ENCODE measurements at places on chromosomes 16 and 17. TPM values are rescaled to one million over a fixed set of nuclear protein-coding genes. Genes with fewer than 3 reads are reported as not detected.

DNA sequence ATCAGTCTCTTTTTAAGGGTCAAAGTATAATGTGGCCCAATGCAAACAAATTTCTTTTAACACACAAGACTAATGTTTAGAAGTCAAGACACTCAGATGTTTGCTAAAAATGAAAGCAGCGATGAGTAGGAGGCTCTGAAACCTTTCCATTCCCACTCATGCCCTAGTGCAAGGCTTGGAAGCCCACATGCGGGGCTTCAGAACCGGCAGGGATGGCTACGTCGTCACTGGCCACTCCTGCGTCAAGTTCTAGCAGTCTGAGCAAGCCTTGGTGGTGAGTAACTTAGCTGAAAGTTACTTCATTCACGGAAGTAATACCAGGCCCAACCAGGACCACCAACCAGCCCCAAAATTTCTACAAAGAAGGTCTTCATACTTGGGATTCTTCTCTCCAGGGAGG lies 14.8 kb upstream of the TMED6 start:
- DNase-seq = no peak

DNA sequence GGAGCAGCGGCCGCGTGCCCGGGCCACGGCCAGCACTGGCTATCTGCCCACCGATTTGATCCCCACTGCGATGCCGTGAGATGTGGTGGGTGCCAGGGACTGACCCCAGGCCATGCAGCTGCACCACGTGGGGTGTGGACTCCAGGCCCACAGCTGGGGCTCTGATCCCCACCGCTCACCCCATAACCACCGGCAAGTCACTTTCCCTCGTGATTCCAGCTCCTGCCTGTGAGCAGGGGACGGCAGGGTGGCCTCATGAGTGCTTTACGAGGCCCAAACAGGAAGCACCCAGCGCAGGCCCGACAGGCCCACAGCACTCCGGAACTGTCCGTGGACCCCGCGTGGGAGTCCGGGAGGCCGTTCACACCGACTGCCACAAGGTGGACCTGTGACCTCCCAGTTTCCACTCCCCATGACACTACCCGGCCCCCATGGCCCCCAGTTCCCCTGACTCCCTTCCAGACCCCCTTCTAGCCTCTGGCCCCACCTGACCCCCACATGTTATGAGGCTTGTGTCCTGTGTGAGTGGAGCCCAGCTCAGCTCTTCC lies 616 bp downstream of the PTX4 start:
- DNase-seq = no peak

- no peak for DNase-seq
Measured at GRCh38 chr16:28064706-28065249, 1.3 kb upstream of the GSG1L start.

- DNase-seq = no peak
Measured at GRCh38 chr17:71870546-71870862, 250.3 kb upstream of the SOX9 start.

- no peak for DNase-seq
Measured at GRCh38 chr16:71576971-71577370, at the start of gene TAT. TAT (minus strand) TSS chr16:71577092; CDS start chr16:71576415, 677 bp downstream.

DNA sequence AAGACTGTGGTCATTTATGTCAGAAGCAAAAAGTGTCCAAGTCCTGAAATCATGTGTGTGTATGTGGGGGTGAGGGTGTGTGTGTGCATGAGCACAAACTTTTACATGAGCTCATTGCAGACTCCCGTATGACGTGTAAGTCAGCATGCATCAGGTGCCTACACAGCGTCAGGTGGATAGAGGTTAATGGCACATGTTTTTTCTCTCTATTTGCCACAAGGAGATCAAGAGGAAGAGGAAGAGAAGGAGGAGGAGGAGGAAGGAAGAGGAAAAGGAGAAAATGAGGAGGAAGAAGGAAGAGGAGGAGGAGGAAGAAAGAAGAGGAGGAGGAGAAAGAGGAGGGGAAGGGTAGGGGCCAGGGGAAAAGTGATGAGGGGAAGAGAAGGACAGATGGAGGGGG lies 178.0 kb upstream of the DYNLRB2 start:
- DNase-seq = no peak

DNA sequence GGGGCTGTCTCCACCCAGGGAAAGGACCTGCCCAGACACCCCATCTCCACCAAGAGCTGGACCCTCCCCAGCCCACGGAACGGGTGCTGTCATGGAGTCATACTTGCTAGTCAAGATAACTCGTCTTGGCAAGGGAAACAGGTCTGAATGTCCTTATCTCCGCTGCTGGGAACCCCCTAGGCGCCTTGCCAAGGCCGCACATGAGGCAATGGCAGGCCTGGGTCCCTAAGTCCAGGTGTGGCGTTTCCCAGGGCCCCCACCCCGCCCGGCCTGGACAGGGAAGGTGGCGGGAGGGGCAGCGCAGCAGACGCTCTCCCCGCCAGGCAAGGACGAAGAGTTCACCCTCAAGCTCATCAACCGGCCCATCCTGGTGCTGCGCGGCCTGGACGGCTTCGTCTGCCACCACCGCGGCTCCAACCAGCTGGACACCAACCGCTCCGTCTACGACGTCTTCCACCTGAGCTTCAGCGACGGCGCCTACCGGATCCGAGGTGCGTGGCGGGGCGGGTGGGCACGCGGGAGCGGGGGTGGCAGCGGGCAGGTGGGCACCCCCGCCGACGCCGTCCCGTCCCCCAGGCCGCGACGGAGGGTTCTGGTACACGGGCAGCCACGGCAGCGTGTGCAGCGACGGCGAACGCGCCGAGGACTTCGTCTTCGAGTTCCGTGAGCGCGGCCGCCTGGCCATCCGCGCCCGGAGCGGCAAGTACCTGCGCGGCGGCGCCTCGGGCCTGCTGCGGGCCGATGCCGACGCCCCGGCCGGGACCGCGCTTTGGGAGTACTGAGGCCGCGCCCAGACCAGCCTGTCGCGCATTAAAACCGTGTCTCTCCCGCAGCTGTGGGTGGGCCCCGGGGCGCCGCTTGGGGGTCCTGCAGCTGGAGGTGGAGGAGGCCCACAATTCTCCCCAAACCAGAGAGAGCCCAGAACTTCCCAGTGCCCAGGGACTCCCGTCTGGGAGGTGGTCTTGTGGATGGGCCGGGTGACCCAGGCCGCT lies 8.4 kb downstream of the FSCN2 start:
- DNase-seq = no peak

- no peak for DNase-seq
Measured at GRCh38 chr16:12461971-12462370, 341.7 kb downstream of the CPPED1 start.

DNA sequence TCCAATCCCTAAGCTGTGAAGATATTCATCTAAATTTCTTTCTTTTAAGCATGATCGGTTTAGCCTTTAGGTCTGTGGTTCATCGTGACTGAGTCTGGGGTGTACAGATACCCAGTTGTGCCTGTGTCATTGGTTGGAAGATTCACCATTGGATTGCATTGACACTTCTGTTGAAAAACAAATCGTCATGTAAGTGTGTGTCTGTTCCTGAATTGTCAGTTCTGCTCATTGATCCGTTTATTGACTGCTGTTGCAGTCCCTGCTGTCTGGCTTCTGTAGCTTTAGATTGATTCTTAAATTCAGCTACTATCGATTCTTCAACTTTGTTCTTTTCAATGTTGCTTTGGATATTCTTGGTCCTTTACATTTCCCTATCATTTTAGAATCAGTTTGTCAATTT lies 21.0 kb upstream of the ZNF469 start:
- DNase-seq = no peak

GRCh38 chr17:43020030-43020621 lies 2.1 kb downstream of the VAT1 start:
- no peak for DNase-seq

GRCh38 chr17:79517827-79518584 lies 92.8 kb downstream of the RBFOX3 start:
- DNase-seq = no peak

GRCh38 chr17:10628756-10629155 lies 28.4 kb downstream of the MYH3 start:
- DNase-seq = no peak

- no peak for DNase-seq
Measured at GRCh38 chr17:77391668-77392375, 251.1 kb downstream of the SEC14L1 start.

DNA sequence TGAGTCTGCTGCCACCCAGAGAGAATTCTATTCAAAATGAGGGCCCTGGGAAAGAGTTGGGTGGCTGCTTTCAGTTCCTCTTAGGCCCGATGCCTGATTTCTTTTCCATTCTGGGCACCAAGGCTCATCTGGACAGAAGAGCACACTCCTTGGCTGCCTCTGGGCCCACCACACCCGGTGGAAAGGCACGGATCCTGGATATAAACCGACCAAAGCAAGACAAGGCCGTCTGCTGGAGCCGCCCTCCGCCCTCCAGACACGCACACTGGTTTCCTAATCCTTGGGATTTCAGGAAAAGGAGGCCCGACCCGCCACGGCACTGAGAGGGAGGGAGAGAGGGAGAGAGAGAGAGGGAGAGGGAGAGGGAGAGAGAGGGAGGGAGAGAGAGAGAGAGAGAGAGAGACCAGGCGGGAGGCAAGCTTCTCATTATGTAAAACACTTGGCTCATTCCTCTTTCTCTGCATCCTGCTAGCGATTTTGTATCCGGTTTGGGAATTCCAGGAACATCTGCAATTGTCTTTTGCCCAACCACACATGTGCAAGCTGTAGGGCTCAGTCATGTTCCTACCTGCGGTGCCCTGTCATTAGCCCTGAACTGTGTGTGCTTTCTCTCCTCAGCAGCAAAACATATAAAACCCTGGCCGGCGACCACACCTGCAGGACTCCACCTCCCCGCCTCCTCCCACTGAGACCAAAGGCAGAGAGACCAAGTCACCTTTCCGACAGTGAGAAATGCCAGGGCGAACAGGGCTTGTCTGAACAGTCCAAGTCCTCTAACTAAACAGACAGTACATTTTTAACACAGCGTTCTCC lies 347.2 kb downstream of the SOX9 start:
- DNase-seq = peak; percentile 93

DNA sequence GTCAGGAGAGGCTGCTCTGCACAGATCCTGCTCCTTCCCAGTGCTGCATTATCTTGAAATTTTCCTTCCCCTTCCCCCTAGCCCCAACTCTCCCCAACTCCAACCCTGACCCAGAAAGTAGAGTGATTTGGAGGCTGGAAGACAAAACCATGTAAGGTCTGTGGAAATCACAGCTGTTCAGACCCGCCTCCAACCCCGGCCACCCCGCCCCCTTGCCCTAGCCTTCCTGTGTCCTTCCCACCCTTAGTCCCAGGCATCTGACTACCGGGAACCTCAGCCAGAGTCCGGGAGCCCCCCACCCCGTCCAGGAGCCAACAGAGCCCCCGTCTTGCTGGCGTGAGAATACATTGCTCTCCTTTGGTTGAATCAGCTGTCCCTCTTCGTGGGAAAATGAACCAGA lies at the start of gene AOC3:
AOC3 (plus strand) TSS at position 246 of the 400 bp plus-strand sequence; CDS start at position 391, 145 bp downstream.
- no peak for DNase-seq

- peak; percentile 11 for DNase-seq
Measured at GRCh38 chr16:57608462-57609113, 19.8 kb upstream of the ADGRG1 start.

DNA sequence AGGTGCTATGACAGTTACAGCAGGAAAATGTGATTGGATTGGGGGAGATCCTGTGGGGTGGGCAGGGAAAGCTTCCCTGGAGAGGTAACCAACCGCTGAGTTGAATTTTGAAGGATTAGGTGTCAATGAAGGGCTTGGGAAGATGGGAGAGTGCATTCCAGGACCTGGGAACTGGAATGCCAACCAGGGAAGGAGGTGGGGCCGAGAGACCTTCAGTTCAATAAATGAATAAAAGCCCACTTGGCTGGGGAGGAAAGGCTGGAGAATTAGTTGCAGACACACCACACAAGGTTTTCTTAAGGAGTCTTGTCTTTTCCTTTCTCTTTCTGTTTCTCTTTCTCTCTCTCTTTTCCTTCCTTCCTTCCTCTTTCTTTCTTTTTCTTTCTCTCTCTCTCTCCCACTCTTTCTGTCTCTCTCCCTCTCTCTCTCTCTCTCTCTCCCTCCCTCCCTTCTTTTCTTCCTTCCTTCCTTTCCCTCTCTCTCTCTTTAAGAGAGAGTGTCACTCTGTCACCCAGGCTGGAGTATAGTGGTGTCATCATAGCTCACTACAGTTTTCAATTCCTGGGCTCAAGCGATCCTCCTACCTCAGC lies 3.3 kb downstream of the USP43 start:
- no peak for DNase-seq

DNA sequence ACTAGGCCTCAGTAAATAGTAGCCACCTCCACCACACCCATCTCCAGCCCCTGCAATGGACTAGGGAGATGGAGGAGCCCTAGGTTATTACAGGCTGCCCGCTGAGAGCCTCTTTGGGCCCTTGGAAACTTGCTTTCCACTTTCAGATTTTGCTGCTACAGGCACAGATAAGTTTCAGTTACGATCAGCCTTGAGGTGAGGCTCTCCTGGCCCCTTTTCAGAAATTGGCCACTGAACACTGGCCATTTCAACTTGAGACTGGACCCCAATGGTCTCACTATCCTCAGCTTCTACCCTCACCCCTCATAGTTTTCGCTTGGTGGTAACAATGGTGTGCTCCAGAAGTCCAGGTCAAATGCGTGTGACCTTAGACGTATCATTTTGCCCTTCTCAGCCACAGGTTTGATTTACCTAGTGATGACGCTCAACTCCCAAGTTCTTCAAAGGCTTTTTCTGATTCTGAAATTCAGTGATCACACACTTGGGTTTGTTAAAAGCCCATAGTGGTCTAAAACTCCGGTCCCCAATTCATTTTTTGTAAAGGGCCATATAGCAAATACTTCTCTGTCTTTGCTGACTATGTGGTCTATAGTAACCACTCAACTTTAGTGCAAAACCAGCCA lies 1.0 kb downstream of the PMM2 start:
- DNase-seq = no peak

DNA sequence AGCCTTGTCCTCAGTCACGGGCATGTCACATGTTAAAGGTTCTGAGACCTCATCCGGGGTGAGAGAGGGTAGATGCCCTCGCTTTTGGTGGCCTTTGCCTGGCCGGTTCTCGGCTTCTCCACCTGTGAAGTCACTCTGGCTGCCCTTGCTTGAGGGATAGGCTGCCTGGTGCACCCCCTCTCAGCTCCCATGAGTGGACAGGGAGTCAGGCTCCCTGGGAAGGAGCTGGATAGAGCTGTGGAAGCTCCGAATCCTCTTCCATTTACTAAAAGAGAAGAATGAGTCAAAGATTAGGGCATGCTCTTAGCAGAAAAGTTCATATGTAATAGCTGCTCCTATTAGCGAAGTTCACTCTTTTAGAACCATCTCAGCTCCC lies 142.0 kb downstream of the IRX3 start:
- DNase-seq = no peak

The PDF gene
- 44.9 TPM for total RNA-seq

The P2RX5 gene
- 1.7 TPM for total RNA-seq

The TUFM gene
- 91.6 TPM for total RNA-seq

The KRT34 gene
- total RNA-seq = 0.74 TPM

The PIRT gene
- 6.4 TPM for total RNA-seq

The MT1A gene
- total RNA-seq = 110 TPM

The IGF2BP1 gene
- total RNA-seq = not detected

The ITGAL gene
- total RNA-seq = 5.4 TPM

The ABCA10 gene
- total RNA-seq = 32.2 TPM

The EPX gene
- total RNA-seq = not detected

The SLC7A6OS gene
- 15.5 TPM for total RNA-seq

The YBX2 gene
- 0.25 TPM for total RNA-seq

The SEZ6 gene
- total RNA-seq = not detected
